Effector memory CD8-positive, alpha-beta T cell (primary cell): ENCODE measurements at places on chromosomes 1 and 21.

- DNase-seq: peak; percentile 29
Observed at GRCh38 chr1:48498096-48498791, 26.2 kb upstream of the SPATA6 start.

GRCh38 chr1:24085546-24085945, 26.4 kb downstream of the MYOM3 start:
- no peak for DNase-seq

DNA sequence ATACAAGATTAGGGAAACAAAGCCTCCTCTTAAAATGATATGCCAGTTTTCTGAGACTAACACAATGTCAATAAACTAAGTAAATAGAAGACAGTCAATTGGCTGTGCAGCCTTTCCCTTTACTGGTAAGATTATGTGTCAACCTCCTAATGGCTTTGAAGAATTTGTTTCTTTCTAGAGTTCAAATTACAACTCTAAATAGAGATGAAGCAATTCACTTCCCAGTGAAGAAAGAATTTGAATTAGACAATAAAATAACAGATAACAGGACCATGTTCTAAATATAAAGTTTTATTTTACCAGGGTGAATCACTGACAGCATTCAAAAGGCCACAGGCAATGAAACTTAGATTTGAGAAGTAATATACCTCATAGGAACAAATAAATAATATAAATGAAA, 680.3 kb downstream of the PLA2G4A start:
- no peak for DNase-seq

- peak; percentile 65 for DNase-seq
Observed at GRCh38 chr1:98051065-98051675, 130.3 kb upstream of the DPYD start.

- DNase-seq: peak; percentile 23
Observed at GRCh38 chr1:37474697-37475379, 458 bp downstream of the ZC3H12A start.

DNA sequence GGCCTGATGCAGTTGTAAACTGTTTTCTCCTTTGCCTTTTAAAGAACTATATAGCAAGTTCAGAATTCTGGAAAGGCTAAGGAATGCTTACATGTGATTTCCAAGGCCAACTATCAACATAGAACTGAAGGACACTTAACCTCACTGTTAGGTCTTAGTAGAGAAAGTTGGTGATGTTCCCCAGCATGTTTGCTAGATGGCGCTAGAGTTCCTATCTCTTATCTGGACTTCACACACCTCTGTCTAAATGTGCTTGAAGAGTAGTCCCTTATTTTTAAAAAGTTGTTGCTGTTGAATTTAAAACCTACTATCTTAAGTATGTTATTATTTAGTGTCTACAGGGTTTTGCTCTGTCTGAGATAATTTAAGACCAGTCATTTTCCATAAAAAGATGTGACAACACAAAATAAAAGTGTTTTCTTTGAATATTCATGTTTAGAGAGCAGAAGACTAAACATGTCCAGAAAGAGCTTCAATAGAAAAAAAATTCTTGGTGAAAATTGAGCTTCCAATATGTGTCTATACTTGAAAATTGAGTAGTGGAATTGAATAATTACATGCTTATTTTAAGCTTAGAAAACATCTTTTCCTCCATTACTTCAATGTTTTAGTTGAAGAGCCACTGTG, 237.3 kb downstream of the S1PR1 start:
- DNase-seq: no peak

- DNase-seq: no peak
Observed at GRCh38 chr1:231000639-231001038, 21.7 kb downstream of the ARV1 start.

DNA sequence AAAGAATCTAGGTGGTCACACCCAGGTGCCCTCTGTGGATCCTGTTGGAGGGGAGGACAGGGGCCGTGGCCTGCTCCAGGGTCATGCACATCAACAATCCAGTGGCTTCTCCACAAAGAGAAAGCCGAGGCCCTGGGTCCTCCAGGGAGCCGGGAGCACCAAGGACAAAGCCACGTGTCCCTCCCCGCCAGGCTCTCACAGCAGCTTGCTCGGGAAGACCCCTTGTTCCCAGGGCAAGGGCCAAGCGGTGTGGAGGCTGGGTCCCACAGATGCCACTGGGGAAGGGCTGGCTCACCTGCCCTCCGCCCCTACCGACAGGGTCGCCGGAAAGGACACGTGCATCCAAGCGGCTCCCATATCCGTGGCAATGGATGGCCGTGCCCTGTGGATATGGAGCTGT, 192.9 kb upstream of the VAMP3 start:
- no peak for DNase-seq

DNA sequence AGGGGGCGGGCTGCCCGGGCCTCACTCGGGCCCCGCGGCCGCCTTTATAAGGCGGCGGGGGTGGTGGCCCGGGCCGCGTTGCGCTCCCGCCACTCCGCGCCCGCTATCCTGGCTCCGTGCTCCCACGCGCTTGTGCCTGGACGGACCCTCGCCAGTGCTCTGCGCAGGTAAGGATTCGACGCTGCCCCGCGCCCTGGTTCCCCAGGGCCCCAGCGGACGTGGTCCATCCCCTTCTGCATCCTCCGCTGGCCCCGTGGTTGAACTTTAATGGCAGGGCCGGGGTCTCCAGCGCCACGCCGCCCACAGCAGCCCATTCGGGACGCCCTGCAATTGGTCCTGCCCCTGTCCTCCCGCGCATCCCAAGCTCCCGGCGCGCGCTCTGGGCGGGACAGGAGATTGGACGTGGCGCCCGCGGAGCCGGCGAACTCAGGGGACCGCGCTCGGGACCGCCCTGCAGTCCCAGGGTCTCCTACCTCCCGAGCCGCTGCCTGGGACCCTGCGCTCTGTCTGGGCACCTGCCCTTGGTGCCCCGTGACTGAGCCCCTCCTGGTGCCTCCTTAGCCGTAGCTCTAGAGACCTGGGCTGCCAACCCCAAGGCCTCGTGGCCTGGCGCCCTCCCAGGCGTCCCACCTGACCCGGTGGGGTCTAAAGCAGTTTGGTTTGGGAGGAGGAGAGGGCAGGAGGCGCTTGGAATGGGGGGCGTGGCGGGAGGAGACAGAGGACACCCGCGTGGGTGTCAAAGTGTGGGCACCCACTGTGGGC, at the start of gene ALPL:
Gene ALPL (plus strand): TSS at position 73 of the 762 bp plus-strand sequence. CDS start 44,659 bp downstream, outside the sequence.
- no peak for DNase-seq

DNA sequence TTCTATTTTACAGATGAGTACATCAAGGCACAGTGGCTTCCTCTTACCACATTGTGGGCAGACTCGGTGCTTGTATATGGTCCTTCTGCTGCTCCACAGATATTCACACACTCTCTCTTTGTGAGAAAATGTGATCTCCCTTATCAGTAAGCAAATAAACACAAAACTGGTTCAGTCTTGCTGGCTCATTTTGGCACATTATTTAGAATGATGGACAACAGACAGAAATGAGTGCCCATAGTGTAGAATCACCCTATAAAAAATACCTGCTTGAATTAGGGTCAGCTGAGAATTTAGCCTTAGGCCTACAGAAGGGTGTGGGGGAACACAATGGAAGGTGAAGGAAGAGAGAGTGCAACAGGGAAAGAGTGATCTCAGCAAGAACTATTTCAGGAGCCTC, 423.1 kb downstream of the HLX start:
- no peak for DNase-seq

GRCh38 chr21:44893948-44894656, 20.6 kb upstream of the PTTG1IP start:
- DNase-seq: no peak

DNA sequence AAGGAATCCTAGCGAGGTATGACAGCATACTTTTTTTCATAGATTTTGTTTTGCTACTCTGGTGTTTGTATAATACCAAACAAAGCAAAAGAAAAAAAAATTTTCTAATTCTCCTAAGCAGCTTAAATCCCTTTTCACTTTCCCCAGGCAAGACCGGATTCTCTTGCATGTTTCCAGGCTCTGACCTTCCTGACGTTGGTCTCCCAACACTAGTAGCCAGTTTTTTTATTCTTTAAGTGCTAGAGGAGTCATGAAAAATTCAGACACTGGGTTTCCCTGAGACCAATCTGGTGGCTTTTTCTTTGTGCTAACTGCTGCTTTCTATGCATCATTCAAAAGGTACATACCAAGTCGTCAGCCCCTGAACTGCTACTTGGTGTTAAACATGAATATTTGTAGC, 111.4 kb downstream of the ZNF326 start:
- no peak for DNase-seq

GRCh38 chr1:4452701-4453100, 201.7 kb upstream of the AJAP1 start:
- DNase-seq: no peak

DNA sequence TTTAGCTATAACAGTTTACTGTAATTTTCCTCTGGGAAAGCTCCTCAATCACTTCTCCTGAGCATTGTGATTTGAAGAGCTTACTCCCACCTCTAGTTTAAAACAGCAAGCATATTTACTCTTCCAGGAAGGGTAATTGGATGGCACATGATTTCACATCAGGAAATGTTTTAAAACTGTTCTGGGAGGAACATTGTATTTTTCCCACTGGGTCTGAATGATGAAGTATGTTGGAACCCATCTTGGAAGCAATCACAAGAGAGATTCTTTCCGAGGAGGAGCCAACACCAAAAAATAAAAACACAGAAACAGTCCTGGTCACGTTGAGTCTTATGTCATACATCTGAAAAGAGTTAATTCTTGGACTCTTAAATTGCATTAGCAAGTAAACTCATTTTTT, 17.3 kb downstream of the MAP10 start:
- DNase-seq: no peak

- DNase-seq: no peak
Observed at GRCh38 chr1:84192681-84193080, 48.6 kb downstream of the PRKACB start.

DNA sequence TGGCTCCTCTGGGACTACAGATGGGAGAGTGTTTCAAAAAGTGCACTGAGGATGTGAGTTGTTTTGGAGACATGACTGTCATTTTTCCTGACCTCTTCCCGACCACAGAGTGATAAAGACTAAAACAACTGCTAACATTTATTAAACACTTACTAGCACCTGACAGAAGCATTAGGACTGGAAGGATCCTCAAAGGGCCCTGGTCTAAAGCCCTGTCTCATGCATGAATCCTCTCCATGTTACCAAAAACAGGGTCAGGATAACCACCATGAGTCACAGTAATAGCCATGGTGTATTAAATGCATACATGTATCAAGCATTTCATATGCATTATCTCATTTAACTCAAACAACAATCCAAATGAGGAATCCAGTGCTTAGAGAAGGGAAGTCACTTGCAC, 11.5 kb downstream of the CYB5RL start:
- no peak for DNase-seq

- peak; percentile 80 for DNase-seq
Observed at GRCh38 chr1:203673550-203674411, 47.1 kb downstream of the ATP2B4 start.

DNA sequence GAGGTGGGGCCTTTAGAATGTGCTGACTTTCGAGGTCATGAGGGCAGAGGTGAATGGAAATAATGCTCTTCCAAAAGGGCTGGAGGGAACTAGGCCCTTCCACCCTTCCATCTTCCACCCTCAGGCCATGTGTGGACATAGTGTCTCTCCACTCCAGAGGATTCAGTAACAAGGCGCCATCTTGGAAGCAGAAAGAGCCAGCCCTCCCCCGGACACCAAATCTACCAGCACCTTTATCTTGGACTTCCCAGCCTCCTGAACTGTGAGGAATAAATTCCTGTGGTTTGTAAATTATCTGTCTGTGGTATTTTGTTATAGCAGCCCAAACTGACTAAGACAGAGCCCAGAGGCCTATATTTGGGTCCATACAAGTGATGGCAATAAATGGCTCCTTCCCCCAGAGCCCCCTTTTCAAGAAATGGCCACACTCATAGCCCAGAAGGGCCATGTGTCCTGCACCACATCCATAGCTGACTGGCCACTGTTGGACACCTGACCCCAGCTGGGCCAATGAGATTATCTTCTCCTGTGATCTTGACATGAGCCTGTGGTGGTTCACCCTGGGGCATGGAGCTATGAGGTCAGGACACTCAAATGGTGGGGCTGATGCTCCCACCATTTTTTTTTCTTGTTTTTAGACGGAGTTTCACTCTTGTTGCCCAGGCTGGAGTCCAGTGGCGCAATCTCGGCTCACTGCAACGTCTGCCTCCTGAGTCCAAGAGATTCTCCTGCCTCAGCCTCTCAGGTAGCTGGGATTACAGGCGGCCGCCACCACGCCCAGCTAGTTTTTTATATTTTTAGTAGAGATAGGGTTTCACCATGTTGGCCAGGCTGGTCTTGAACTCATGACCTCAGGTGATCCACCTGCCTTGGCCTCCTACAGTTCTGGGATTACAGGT, 114.9 kb downstream of the RRAGC start:
- no peak for DNase-seq

- no peak for DNase-seq
Observed at GRCh38 chr21:17446737-17447136, 66.1 kb upstream of the CXADR start.

DNA sequence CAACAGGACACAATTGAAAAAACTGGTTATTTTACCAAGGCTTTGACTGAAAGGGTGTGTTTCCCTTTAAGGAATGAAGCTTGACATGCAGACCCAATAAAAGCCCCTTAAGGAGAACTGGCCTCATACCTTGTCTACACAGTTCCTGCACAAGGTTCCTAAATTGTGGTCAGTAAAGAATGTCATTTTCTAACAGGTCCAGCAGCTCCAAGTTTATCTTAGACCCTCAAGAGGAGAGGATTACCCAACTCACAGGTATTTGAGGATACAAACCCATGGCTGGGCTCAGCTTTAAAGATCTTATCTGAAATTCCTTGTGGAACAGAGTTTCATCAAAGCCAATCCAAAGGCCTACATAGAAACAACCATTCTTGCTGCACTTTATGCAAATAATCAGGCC, 31.4 kb upstream of the CBR3 start:
- no peak for DNase-seq

GRCh38 chr1:201720522-201720844, 108.5 kb upstream of the IPO9 start:
- DNase-seq: no peak

DNA sequence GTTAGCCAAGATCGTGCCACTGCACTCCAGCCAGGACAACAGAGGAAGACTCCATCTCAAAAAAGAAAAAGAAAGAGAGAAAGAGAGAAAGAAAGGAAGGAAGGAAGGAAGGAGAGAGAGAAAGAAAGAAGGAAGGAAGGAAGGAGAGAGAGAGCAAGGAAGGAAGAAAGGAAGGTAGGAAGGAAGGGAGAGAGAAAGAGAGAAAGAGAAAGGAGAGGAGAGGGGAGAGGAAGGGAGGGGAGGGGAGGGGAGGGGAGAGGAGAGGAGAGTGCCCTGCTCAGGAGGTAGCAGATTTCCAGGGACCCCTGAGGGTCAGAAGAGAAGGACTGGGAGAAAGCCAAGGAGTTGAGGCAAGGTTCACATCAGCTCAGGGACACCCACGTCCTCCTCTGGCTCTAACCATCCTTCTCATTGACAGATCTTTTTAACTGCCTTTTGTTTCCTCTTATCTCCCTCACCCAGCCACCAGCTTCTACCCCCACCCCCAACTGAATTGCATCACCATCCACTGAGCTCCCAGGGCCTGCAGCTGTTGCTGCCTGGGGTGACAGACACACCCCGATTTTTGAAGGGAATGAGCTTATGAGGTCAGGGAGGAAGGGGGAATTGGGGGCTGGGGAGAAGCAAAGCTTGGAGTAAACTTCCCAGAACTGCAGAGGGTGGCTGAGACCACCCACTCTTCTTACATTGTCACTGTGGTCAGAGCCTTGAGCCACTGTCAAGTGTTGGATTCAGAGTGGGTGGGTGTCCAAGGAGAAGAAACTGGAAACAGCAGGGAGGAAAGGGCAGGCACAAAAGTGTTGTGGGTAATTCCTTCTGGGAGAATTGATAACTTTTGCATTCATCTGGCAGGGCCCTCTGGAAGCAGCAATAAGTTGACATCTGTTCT, 91.6 kb downstream of the GLUL start:
- DNase-seq: no peak

GRCh38 chr1:222266223-222267196, 281.4 kb downstream of the HHIPL2 start:
- no peak for DNase-seq

- no peak for DNase-seq
Observed at GRCh38 chr1:53575955-53576320, 116.7 kb downstream of the DMRTB1 start.
